ENCODE measurements at places on chromosomes 16 and 17.
A peak's percentile ranks its signal among the peaks of the same experiment; 100 is the strongest.

GRCh38 chr17:82205720-82206508 is 6.7 kb downstream of the CCDC57 start:
- peak; percentile 75 for DNase-seq

GRCh38 chr17:48997827-48998586 is 822 bp downstream of the IGF2BP1 start:
- no peak for DNase-seq

GRCh38 chr16:52496051-52496876 is 50.7 kb downstream of the TOX3 start:
- peak; percentile 87 for DNase-seq

- no peak for DNase-seq
These were observed 61.9 kb upstream of the GSE1 start for GRCh38 chr16:85550953-85551924.

DNA sequence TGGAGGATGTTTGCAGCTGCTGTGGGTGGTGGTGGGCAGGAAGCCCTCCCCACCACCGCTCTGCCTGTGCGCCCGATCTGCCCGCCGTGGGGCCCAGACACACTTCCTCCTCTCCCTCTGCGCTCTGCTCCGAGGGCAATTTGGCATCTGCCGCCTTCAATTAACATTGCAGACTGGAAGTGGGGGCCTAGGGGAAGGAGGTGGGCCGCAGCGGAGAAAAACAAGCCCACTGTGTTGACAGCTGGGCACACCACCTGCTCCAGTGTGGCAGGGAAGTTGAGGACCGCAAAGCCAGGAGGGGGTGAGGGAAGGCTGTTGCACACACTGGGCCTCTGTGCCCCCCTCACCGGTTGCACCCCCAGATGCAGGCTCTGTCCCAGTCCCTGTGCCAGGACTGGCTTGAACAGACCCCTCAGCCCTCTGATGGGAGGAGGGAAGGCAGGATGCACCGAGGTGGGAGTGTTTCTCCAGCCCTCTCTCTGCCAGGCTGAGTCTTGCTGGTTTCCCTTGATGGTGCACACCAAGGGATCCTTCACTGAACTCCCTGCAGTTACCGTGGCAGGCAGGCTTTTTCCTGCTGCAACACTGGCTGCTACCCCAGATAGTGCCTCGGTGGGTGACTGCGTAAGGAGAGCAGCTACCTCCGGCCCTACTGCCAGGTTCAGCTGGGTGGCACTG is 72.8 kb upstream of the MED9 start:
- peak; percentile 57 for DNase-seq

DNA sequence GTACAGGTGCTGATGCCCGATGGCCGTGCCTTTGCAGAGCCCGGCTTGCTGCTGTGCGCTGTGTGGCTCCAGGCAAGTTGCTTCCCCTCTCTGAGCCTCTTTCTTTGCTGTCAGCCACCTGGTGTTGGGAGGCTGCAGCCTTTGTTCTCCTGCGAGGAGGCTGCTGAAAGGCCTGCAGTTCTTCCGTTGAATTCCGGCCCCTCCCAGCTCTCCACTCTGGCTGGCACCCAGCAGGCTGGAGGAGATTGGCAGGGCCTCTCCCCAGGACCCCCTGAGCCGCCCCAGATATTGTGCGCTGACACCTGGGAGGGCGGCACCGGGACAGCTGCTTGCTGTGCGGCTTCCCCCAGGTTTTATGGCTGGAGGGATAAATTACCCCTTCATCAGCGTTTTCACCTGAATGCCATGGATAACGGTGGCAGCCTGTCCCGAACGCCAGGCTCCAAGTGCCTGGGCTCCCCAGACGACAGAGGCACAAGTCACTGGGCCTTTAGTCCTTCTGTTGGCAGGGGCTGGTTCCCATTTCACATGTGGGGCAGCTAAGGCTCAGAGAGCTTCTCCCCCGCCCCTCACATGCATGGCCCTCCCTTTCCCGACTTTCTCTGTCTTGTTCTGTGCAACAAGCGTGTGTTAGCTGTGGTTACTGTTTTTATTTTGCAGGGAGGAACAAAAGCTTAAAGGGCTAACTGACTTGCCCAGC is 35.1 kb upstream of the GSE1 start:
- no peak for DNase-seq
